ENCODE measurements at places on chromosomes 3 and 15. TPM values are rescaled to one million over a fixed set of nuclear protein-coding genes. Genes with fewer than 3 reads are reported as not detected.

The GOLGA8S gene
- polyA plus RNA-seq: 1.4 TPM

The GOLGA6L9 gene
- polyA plus RNA-seq: 30.7 TPM

The SPATA12 gene
- polyA plus RNA-seq: 0.22 TPM

The ADPRH gene
- polyA plus RNA-seq: 6.3 TPM

The GHSR gene
- polyA plus RNA-seq: not detected

The SPESP1 gene
- polyA plus RNA-seq: 6.9 TPM

All from left kidney (tissue), 8 donors.